HFFc6 (cell line): ENCODE measurements at places on chromosomes 5 and 9.

GRCh38 chr9:2610985-2611384, 10.6 kb upstream of the VLDLR start:
- peak; percentile 32 for DNase-seq

DNA sequence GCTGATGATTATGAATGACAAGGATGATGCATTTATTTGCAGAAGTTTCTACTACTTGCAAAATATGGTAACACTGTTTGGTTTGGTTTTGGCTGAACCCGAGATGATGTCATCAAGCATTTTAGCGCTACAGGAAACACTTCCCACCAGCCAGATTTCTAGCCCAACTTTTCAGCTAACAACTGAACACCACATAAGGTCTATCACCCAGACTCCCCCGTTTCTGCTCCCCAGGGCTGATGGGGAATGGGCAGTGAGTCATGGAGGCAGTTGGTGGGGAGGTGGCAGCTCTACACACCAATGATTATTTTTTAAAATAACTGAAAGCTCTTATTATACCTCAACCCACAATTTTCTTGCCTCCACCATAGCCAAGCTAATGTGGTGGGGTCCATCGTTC, 302.9 kb downstream of the CEMIP2 start:
- DNase-seq, result no peak

- no peak for DNase-seq
Measured at GRCh38 chr5:173014671-173015070, 31.1 kb downstream of the ATP6V0E1 start.

DNA sequence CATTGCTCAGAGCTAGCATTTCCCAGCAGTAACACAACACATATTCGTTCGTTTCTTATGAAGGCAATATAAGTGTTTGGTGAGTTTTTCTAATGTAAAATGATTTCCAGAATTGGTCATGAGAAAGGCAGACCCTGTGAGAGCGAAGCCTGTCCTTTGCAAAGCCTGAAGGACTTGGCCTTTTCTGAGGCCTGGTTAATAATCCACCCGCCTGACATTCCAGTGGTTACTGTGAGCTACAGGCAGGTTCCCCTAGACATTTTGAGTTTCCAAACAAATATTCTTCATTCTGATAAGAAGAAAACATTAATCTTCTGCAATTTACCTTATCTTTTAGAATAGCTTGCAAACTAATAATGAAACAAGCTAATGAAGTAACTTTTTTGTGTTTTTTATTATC, 38.0 kb downstream of the ADAMTS16 start:
- no peak for DNase-seq

GRCh38 chr5:140573683-140574082, 9.1 kb downstream of the SLC35A4 start:
- no peak for DNase-seq

DNA sequence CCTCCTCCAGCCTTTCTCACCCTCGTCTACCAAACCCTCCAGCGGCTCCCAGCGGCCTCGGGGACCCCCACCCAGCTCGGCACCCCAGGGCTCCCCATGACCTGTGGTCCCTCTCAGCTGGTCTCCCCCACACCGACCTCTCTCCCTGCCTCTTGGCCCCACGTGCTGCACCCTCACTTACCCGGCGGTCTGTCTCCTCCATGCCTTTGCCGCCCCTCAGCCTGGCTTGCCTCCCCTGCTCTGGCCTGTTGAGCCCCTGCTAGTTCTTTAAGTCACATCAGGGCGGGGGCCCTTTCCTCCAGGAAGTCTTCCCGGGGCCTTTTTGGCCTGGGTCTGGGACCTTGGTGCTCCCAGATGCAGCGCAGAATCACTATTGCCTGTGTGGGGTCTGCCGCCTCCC, 81.5 kb downstream of the LMX1B start:
- DNase-seq, result no peak

- DNase-seq, result no peak
Measured at GRCh38 chr9:122008559-122008958, 84.5 kb downstream of the TTLL11 start.

- DNase-seq, result no peak
Measured at GRCh38 chr5:120151181-120151580, 312.9 kb upstream of the PRR16 start.

DNA sequence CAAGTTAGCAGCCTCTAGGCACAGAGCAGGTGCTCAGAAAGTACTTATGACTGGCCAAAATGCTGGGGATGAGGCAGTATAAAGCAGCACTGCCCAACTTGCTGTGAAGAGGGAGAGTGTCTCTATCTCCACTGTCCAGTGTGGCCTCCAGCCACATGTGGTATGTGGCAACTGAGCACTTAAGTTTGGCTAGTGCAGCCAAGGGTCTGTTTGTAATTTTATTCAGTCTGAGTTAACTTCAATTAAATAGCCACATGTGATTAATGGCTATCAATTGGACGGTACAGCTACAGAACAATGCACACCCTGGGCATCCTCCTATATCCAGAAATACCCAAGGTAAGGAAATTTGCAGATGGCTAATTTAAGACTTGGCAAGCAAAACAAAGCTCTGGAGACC, 26.9 kb downstream of the ROR2 start:
- no peak for DNase-seq

GRCh38 chr5:117454716-117455212, 880.1 kb upstream of the SEMA6A start:
- DNase-seq, result no peak

DNA sequence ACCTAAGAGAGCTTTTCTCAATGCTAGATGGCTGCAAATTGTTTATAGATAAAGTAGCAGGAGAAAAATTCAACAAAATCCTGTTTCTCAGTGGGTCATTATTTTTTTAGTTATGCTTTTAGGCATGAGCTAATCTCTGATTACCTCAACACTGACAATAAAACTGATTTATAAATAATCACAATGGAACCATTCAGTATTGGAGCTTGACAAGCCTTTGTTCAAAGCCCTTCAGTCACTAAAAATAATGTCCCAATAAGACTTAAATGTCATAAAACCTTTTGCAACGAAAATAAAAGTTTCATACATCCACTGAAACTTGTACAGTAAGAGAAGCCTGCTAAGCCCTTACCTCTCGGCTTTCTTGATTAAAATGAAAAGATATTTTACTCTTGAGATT, 27.2 kb downstream of the PTPDC1 start:
- no peak for DNase-seq

GRCh38 chr9:114117614-114117995, 18.5 kb upstream of the KIF12 start:
- no peak for DNase-seq

- no peak for DNase-seq
Measured at GRCh38 chr5:147359101-147359500, 124.3 kb downstream of the STK32A start.

DNA sequence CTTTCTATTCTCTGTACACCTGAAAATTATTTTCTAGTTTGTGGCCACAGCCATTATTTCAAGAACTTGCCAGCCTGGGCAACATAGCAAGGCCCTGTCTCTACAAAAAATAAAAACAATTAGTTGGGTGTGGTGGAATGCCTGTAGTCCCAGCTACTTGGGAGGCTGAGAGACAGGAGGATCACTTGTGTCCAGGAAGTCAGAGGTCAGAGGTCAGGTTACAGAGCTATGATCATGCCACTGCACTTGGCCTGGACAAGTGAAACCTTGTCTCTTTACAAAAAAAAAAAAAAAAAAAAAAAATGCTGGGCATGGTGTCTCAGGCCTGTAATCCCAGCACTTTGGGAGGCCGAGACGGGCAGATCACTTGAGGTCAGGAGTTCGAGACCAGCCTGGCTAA, 58.3 kb downstream of the HMGCR start:
- no peak for DNase-seq

GRCh38 chr5:53323943-53324642, 156.3 kb upstream of the FST start:
- DNase-seq, result peak; percentile 16

DNA sequence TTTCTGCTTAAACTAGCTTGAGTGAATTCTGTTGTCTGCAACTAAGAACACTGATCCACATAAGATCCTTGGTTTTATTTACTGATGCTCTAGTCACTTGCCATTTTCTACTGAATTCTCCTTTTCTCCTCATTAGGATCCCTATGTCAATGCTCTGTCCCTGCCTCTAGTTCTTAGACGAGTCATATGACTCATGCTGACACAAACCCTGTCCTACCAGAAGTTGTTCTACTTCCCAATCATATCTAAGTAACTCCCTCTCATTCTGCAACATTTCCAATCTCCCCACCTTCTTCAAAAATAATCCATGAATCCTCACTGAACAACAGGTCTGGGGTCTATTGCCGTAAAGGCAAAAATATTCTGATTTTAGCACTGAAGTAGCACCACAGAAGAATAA, 47.1 kb upstream of the DMRT1 start:
- no peak for DNase-seq

DNA sequence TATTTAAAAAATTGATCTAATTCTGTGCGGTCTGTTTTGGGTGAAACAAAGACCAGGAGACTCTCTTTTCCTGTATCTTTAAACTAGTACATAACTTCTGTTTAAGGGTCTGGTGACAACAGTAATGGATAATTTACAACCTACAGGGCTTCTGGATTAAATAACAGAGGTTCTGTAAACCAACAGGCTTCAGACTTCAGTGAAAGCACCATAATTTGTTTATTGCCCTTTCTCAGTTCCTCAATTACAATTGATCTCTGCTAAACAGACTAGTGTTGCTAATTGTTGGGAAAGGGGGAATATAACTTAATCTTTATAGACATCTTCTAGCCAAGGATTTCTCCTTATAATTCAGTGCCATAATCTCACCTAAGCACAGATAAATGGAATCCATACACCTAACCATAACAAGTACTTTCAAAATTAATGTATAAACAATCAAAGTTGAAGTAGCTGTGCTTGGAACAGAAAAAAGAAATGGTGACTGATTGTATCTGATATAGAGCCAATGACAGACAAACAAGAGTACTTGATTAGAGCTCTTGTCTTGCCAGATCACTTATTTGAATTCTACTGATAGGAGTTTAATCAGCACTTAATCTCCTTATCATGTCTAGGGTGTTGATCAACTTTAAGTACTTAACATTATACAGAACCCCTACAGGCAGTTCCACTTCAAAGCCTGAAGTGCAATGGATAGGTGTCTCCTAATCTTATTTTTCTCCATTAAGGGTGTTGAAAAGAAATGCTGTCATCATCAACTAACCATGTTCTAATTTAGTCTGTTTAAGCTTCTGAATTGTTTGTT, 536.0 kb downstream of the NR2F1-AS1 start:
- DNase-seq, result no peak

DNA sequence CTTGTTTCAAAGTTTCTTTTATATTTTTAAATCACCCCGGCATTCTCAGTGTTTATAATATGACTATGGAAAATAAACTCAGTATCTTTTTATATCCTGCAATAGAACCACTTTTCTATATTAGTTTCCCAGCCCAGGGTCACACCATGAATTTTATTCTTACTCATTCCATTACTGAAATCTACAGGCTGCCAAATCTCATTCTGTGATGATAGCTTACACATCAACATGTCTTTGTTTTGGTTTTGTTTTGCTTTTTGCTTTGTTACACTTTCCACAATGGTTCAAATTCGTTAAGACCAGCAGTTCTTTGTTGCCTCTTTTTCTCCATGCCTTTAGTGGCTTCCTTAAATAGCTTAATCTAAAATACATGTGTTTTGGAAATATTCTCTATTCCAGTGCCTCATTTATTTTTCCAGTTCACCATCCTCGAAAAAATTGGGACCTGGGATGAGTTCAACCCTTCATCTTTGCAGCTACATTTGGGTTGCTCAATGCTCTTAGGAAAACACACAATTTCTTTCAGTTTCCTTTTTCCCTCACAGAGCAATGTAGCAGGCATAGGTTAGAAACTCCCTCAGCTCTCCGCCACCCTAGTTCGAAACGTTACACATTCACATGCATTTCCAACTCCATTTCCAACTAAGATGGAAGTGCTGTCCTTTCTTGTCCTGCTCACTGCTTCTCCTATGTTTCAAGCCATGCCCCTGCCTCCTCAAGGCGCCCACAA, 1146.3 kb downstream of the MAT2B start:
- DNase-seq, result no peak

DNA sequence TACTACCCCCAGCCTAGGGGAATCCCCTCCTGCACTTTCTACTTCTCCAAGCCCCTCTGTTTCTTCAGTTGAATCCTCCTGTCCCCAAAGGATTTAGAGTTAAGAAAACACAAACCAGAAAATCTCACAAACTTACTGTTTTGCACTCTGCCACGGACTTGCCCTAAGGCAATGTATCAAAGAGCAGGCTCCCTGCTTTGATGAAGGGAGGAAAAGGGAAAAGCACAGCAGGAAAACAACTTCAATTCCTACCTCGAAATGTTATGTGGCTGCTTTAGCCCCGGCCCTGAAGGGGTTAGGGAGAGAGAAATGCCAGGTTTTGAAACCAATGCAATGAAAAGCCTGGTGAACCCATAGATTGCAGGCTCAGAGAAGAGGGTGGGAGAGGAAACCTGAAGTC, 254.7 kb downstream of the MAN2A1 start:
- no peak for DNase-seq

- no peak for DNase-seq
Measured at GRCh38 chr9:131476777-131477345, 25.9 kb upstream of the POMT1 start.

DNA sequence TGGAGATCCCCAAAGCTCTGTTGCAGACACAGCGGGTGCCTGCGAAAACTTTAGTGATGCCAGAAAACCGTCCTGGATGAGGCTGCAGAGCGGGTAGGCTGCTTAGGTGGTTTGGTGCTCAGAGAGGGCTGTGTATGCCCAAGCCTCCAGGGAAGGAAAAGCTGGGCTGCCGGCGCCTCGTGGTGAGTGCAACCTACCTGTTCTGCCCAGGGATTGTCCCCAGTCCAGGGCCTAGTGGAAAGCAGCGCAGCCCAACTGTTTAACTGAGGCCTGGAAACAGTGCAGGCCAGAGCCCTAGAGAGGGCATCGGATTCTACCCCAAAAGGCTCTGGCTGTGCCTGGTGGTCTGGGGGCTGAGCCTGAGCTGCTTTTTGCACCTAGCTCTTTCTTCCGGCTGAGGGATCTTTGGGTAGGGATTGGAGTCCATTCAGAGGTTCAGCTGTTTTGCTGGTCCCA, 2.8 kb downstream of the LMX1B start:
- DNase-seq, result no peak

DNA sequence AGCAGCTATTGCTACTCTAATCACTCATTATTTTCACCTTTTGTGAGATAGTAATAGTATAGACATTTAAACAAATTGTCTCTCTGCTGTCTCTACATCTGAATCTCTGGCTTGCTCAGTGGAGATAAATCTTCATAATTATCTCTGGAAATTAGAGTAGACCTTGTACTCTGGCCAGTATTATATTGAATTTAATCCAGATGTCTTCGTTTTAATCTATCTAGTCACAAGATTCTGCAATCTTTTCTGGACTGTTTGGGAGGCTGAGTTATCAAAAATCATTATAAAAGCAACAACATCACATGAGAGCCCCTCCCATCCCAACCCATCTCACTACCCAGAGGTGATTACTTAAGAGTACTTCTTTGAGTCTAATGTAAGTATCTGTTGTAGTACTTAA, 19.0 kb downstream of the ARHGAP26 start:
- no peak for DNase-seq

- DNase-seq, result peak; percentile 84
Measured at GRCh38 chr5:115349001-115349817, 52.8 kb upstream of the CCDC112 start.

- peak; percentile 54 for DNase-seq
Measured at GRCh38 chr5:15835514-15835913, 335.5 kb downstream of the FBXL7 start.

GRCh38 chr9:123954518-123955280, 24.8 kb upstream of the DENND1A start:
- peak; percentile 15 for DNase-seq

GRCh38 chr9:130036099-130036498, 6.9 kb downstream of the FNBP1 start:
- peak; percentile 21 for DNase-seq
